IMR-90 (cell line): ENCODE measurements at places on chromosomes 12 and 14. TPM values are rescaled to one million over a fixed set of nuclear protein-coding genes. Genes with fewer than 3 reads are reported as not detected.

- DNase-seq = peak; percentile 1
Measured at GRCh38 chr14:95918466-95918865, 41.8 kb downstream of the TUNAR start.

DNA sequence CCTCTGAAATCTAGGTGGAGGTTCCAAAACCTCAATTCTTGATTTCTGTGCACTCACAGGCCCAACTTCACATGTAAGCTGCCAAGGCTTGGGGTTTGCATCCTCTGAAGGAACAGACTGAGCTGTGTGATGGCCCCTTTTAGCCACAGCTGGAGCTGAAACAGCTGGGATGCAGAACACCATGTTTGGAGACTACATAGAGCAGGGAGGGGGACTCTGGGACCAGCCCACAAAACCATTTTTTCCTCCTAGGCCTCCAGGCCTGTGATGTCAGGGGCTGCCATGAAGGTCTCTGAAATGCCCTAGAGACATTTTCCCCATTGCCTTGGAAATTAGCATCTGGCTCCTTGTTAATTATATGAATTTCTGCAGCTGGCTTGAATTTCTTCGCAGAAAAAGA lies 1025.9 kb upstream of the NOVA1 start:
- DNase-seq = no peak

GRCh38 chr12:2170376-2170775 lies 117.6 kb downstream of the CACNA1C start:
- no peak for DNase-seq

The GSC gene
- not detected in 2 replicates for total RNA-seq

- peak; percentile 96 for DNase-seq
Measured at GRCh38 chr12:15928346-15928745, 17.2 kb downstream of the DERA start.

DNA sequence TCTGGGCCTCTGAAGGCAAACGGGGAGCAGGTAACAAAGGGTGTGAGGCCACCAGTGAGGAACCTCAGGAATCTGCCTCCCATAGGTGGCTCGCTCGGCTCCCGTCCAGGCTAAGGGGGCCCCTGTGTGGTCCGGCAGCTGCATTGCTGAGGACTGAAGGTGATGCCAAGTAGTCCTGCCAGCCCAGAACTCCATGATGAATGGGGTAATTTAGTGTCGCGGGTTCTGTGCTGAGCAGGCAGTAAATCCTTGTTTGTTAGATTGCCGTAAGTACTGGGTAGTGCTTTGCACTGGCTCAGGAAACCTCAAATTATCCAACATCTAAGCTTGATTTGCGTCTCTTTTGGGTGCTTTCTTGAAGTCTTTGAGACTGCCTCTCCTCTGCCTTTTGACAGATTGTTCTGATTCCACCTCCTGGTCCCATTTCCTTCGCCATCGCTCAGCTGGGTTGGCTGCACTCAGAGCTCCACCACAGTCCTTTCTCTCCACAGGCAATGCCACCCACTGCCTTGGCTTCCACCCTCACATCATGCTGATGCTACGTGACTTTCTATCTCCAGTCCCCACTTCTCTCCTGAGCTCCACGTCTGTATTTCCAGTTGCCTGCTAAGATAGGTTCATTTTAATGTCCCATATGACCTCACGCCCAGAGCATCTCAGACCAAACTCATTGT lies 392.0 kb downstream of the FUT8 start:
- no peak for DNase-seq

The TGFB3 gene
- 2.2 and 3.1 TPM in 2 replicates for total RNA-seq

GRCh38 chr14:87698481-87698880 lies 294.5 kb downstream of the GALC start:
- no peak for DNase-seq

- DNase-seq = no peak
Measured at GRCh38 chr12:75631831-75632230, 120.4 kb upstream of the KRR1 start.

GRCh38 chr12:89540586-89540985 lies 14.7 kb upstream of the POC1B start:
- DNase-seq = no peak

GRCh38 chr12:9646794-9647781 lies 22.4 kb upstream of the CLEC2D start:
- peak; percentile 56 for DNase-seq

DNA sequence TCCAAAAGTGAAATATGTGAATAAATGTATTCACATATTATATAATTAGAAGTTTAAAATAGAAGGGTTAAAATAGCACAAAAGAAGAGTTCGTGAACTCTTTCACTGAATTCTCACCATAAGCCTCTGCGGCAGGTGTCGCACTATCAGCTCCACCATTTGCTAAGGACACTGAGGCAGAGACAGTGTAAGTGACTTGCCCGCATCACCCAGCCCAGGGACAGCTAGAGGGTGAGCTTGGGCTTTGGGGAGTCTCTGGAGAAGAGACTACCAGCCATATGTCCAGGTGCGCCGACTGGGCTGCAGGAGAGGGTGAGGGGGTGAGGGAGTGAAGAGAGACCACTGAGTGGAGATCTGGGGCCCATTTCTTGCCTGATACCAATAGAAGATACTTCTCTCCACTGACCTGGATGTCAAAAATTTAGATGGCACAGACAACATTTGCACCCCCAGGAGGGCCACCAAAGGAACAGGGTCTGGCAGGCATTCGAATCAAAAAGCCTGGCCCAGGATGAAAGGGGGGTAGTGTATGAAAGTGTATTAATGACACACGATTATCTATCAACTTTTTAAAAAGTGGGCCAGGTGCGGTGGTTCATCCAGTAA lies 28.5 kb downstream of the FAIM2 start:
- DNase-seq = no peak

The MORN3 gene
- total RNA-seq = 0.18 and 0.28 TPM in 2 replicates

DNA sequence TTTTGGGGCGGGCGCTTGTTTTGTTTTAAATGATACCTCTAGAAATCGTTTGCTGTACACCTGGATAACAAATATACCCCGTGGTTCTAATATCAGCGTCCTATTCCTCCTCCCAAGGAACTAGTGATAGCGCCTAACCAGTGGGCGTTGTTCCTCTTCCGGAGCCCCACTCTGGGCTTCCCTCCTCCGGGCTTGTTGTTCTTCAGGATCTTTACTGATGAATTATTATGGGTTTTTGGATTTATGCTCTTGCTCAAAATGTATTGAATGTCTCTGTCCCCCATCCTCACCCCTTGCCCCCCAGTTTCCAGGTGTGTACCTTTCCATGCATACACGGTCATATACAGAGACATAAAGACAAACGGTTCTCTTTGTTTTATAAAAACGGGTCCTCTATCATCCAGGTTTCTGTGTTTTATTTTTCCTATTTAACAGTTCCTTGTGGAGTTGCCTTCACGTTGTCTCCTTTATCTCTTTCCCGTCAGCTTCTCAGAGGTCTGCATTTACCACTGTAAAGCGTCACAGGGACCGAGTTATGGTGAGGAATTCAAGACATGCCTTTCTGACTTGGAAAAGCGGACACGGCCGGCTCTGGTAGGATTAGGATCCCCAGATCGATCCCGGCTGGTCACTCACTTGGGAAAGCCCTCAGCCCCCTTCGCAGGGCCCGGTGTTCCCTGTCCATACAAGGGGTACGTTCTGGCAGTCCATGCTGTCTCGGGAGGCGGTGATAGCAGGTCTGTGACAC lies 655 bp upstream of the PLEKHG3 start:
- no peak for DNase-seq

DNA sequence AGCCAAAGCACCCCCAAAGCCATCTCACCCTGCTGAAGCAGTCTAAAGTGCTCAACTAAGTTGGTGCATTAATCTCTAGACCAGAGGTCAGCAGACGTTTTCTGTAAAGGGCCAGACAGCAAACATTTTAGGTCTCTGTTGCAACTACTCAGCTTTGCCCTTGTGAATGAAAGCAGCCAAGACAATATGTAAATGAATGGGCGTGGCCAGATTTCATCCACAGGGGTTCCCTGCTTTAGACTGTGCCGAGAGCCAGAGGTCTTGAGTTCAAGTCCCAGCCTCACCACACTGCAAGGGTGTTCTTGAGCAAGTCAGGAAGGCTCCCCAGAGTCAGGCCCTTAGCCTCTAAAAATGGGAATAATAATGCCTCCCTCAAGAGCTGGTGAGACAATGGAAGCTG lies 166.2 kb downstream of the CHST11 start:
- DNase-seq = no peak

DNA sequence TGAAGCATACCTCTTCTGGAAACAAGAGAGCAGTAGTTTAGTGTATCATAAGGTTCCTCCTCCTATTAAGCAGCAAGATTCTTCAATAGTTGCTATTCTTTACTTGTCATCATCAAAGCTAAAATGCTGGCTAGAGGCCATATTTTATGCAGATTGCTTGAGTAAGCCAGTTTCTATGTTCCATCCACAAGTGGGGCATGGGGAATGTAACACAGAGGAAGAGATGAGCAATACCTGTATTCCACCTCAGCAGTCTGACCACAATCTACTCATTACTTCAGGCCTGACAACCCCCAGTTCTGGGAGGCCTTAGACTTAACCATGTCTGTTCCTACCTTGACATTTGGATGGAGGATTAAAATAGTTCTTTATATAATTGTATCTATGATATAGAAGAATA lies 423.6 kb downstream of the BTG1 start:
- DNase-seq = no peak

DNA sequence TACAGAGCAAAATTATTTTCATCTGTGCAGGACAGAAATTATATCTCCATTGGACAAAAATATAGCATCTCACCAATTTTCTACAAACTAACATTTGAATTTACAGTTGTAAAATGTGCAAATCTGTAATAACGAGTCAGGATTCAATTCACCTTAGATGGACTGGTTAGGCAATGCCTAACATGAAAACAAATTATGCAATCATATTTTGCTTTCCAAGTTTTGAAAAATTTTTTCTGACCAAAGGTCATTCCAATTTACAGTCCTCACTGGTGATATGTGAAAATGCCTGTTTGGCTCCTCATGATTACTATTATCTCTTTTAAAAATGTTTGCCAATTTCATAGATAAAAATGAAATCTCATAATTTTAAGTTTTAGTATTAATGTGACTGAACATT lies 6.5 kb upstream of the CPM start:
- no peak for DNase-seq

The FGD4 gene
- total RNA-seq = 8.8 and 10.3 TPM in 2 replicates

DNA sequence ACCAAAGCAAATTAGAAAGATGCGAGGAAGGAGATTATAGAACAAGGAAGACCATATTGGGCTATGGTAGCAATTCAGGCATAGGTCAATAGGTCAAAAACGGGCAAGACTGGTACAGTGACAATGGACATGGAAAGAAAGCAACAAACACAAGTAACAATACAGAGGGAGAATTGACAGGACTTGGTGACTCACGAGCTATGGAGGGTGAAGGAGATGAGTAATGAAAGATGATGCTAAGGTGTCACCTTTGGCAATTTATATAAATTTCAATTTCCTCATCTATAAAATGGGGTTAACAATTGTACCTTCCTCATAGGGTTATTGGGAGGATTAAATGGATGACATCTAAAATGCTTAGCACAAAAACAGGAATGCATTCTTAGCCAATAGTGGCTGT lies 15.1 kb upstream of the DUSP16 start:
- no peak for DNase-seq

The JKAMP gene
- total RNA-seq = 62.2 and 124 TPM in 2 replicates

DNA sequence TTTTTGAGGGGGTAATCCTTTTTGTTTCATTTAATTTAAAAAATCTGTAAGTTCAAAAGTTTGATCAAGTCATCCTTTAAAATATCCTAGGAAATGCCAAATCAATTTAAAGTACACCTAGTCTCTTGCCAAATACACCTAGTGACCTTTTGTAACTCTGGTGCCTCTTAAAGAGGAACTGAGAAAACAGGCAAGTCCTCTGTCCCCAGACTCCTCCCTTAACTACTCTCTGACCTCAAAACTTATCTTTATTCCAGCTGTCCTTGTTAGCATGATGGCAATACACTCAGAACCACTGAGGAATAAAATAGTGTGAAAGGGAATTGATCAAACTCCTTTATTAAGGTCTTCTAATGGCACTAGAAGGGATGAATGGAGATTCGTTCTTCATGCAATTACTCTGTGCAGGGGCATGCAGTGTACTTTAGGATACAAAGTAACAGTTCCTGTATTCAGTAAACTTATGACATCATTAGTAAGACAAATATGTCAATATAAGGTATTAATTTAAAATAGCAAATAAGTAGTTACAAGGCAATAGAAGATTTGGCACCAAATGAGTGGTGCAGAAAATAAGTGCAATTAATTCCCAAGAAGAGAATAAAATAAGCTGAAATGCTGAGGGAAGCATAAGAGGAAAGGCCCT lies 3.3 kb downstream of the FAR2 start:
- DNase-seq = no peak

DNA sequence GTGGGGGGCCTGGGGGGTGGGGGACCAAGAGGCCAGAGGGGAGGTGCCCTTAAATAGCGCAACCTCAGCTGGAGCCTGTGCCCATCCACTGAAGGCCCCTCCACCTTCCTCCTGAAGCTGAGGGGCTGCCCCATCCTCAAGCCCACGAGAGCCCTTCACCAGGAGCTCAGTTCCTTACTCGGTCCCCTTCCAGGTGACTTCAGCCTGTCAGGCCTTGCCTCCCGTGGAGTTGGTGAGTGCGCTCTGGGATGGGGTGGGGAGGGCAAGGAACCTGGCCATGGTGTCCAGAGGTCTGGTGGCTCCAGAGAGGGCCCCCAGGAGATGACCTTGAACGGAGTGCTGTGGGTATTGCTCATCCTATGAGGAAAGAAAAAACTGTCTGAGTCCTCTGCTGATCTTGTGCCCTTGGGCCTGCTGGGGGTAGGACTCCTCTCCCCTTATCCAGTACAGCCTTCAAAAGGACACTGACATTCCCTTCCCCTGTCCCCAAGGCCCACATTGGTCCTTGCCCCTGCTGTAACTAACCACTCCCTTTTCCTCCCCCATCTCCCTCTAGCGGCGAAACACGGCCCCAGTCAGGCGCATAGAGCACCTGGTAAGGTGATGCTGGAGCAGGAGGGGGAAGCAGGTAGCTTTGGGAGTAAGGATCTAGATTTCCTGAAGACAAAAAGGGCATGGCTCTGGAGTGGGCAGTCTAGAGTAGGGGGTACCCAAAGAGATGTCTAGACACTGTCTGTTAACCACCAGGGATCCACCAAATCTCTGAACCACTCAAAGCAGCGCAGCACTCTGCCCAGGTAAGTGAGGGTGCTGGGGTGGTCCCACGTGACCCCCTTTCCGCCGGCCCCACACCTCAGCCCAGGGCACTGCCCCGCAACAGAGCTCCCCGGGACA lies 3.6 kb downstream of the TNS2 start:
- DNase-seq = no peak

GRCh38 chr12:61213646-61214045 lies 1046.6 kb upstream of the USP15 start:
- no peak for DNase-seq

The KLRC1 gene
- total RNA-seq = not detected in 2 replicates

The NRL gene
- 0.18 and 0.28 TPM in 2 replicates for total RNA-seq

- no peak for DNase-seq
Measured at GRCh38 chr12:94832105-94832504, 171.4 kb downstream of the NDUFA12 start.

GRCh38 chr12:2101771-2102170 lies 49.0 kb downstream of the CACNA1C start:
- DNase-seq = no peak

DNA sequence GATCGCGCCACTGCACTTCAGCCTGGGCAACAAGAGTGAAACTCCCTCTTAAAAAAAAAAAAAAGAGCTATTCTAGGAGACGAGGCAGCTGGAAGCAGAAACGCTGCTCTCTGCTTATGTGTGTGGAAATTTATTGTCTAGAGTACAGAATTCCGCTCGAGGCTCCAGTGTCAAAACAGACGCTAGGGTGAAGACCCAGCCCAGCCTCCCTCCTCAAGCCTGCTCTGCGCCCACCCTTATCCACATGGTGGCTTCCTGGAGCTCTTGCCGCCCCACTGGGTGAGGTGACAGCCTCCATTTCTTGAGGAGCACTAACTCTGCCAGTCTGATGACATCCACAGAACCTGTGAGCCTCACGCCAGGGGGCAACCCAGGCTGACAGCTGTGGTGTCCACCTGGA lies 49.5 kb upstream of the DLK1 start:
- DNase-seq = no peak

- DNase-seq = no peak
Measured at GRCh38 chr14:100680439-100681051, 46.1 kb upstream of the DLK1 start.
